ENCODE measurements at places on chromosomes 3 and 15.

GRCh38 chr3:169939320-169939719 is 27.3 kb upstream of the SEC62 start:
- no peak for DNase-seq

DNA sequence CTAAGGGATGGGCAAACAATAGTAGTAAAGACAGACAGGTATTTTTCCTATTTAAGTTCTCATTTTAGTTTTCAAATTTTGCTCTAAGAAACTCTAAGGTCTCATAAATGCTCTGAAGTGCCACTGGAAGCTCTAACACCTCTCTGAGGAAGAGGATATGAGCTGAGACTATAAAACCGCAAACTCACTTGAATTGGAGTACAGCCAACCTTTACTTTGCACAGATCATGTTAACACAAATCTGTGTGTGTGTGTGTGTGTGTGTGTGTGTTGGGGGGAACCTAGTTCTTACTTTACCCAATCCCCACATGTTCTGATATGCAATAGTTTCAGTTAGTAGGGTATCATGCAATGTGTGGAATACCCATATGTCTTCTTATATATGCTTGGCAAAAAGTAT is 446.8 kb downstream of the CHL1 start:
- no peak for DNase-seq

- no peak for DNase-seq
Observed at GRCh38 chr3:147422196-147422595, 13.0 kb downstream of the ZIC1 start.

GRCh38 chr3:144109944-144110343 is 138.3 kb downstream of the DIPK2A start:
- no peak for DNase-seq

DNA sequence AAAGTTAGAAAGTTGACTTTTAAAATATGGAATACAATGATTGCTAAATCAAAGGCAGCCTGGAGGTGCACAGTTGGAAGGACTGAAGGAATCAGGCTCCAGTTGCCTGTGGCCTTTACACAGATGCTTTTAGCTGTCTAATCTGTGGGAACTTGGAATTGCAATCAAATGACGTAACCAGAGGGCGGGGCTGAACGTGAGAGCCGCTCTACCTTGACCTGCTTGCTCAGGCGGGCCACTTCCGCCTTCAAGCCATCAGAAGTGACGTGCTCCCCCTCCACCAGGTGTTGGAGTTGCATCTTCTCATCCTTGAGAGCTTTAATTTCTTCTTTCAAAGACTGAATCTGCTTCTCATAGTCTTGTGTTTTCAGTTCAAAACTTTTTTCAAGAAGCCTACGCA is 37.7 kb upstream of the GNB5 start:
- DNase-seq, result no peak

- DNase-seq, result no peak
Observed at GRCh38 chr3:72872183-72872582, 15.7 kb upstream of the GXYLT2 start.

Data from stimulated activated CD8-positive, alpha-beta memory T cell treated with anti-CD3 and anti-CD28 coated beads, Interleukin-7, amount 100 ng/mL, for 24 hours (primary cell).